ENCODE measurements at places on chromosomes 5 and 9.

GRCh38 chr5:147912011-147912410 is 5.7 kb upstream of the C5orf46 start:
- DNase-seq, result no peak

DNA sequence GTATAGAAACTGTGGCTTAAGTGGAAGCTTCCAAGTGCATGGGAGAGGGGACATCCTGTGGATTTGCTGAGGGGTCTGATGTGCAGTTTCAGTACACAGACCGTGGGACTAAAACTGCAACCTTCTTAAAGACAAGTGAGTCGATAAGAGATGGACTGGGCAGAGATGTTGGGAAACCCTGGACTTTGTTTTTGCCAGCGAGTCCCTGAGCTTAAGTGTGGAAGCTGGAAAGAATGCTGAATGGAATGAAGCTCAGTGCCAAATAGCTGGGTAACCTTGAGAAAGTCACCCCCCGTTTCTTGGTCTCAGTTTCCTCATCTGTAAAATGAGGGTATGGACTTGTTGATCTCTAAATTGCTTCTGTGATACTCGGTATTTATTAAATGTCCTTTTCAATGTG is 37.3 kb upstream of the KLF9 start:
- no peak for DNase-seq

DNA sequence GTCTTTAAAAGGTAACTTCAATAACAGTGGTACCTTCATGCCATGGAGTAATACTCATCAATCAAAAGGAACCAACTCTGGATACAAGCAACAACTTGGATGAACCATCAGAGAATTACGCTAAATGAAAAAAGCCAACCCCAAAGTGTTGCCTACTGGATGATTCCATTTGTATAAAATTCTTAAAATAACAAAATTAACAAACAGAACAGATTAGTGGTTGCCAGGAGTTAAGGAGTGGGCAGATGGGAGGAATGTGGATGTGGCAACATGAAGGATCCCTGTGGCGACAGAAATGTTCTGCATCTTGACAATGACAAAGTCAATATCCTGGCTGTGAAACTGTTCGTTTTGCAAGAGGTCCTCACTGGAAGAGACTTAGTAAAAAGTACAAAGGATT is 50.5 kb downstream of the SPTLC1 start:
- no peak for DNase-seq

DNA sequence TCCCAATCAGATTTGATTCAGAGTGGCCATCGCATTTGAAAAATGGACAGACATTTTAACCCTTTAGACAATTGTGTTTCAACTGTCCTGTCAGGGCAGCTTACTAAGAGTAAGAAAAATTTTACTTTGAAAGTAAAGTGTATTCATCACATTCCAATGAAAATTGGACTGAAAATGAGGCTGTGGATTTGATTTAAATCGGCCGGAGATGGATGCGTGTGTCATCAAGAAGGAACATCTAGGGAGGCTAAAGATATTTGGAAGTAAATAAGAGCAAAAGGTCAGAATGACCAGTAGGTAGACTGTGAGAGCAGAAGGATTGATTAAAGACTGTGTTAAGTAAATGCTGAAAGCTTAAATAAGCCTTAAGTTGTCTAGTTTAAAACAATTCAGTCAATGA is 1.5 kb downstream of the ZCCHC7 start:
- no peak for DNase-seq

DNA sequence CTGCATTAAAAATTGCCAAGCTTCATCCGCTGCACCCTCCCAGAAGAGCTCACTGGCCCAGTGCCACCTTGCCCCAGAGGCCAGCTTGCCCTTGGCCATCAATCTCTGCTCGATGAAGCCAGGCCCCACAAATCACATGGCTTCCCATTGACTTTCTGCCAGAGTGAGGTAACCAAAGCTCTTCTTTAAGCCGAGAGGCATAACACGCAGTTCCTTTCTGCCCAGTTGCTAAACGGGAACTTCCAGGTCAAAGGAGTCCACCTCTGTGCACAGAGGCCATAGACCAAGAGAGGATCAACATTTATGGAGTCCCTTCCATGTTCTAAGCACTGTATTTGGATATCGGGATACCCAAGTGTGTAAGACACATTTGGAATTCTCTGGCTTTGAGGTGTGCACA is 208.8 kb downstream of the KIF4B start:
- DNase-seq, result no peak

GRCh38 chr9:16870596-16871335 is at the start of gene BNC2:
Gene BNC2, minus strand, starts transcription at chr9:16870670. Its CDS starts 22 bp downstream, at chr9:16870648.
- DNase-seq, result no peak

GRCh38 chr9:112867275-112867991 is 23.2 kb downstream of the SLC46A2 start:
- DNase-seq, result no peak

- no peak for DNase-seq
These were observed 30.1 kb downstream of the PTPA start for GRCh38 chr9:129141066-129142041.

Measured in RWPE2 (cell line).